ENCODE measurements at places on chromosomes 13 and 19.

- no peak for DNase-seq
These were observed 60.5 kb downstream of the MAP4K1 start for GRCh38 chr19:38557205-38557799.

GRCh38 chr13:110676595-110677587 lies 29.0 kb downstream of the CARS2 start:
- DNase-seq: no peak

DNA sequence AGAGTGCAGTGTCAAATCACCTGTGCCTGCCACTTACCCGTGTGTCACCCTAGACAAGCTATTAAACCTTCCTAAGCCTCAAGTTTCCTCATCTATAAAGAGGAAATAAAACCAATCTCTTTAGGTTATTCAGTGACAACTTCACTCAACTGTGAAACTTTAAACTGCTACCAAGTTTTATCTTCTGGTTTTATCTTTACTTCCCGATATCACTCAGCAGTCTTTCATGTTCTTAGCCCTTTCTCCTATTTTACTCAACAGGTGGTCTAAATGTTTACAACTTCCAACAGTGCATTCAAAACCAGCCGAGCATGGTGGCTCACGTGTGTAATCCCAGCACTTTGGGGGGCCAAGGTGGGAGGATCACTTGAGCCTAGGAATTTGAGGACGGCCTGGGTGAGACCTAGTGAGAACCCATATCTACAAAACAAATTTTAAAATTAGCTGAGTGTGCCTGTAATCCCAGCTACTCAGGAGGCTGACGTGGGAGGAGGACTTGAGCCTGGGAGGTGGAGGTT lies 59.6 kb downstream of the GPALPP1 start:
- DNase-seq: no peak

GRCh38 chr13:98396071-98396710 lies 180.7 kb downstream of the STK24 start:
- no peak for DNase-seq

DNA sequence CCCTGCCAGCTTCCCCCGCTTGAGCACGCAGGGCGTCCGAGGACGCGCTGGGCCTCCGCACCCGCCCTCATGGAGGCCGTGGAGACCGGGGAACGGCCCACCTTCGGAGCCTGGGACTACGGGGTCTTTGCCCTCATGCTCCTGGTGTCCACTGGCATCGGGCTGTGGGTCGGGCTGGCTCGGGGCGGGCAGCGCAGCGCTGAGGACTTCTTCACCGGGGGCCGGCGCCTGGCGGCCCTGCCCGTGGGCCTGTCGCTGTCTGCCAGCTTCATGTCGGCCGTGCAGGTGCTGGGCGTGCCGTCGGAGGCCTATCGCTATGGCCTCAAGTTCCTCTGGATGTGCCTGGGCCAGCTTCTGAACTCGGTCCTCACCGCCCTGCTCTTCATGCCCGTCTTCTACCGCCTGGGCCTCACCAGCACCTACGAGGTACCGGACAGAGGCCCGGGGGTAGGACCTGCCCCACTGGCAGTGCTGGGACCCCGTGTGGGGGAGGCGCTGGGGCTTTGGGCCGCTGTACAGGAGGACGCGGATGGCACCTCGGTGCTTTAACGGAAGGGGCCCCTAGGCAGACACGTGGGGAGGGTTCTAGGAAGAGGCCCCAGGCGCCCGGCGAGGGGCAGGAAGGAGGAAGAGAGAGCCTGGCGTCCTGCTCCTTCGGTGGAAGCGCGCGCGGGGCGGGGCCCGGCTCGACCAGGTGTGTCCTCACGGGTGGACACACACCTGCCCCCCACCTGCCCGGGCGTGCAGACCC lies 681 bp downstream of the SLC5A5 start:
- DNase-seq: no peak

DNA sequence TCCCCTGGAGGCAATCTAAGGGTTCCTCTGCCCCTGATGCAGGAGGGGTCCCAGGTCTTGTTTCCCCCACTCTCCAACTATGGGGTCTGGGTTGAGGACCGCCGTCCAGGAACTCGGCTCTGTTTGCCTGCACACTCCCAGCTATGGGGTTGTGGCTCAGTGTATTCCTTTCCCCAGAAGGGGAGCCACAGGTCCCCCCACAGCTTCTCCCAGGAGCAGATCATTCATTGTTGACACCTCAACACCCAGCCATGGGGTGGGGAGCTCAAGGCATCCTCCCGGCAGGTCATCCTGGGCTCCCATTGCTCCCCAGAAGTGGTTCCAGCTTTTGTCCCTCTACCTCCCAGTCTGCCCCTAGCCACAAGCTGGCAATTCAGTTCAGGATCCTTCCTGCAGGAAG lies 975 bp downstream of the ZNF358 start:
- no peak for DNase-seq

DNA sequence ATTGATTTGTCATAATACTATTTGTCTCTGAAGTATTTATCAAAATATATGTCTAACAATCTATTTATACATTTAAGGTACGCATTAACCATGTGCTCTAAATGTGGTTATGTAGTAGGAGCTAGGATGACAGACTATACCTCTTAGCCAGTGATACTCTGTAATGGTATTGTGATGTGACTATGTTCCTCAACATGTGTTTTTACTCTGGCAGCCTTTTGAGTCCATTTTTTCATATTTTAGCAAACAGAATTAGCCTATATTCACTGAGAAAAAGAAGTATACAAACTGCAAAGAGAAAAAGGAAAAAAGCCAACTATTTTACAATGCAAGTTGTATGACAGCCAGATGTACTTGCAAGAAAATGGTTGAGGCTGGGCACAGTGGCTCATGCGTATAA lies 26.7 kb downstream of the MAB21L1 start:
- DNase-seq: no peak

GRCh38 chr13:52001120-52001731 lies 10.0 kb downstream of the ATP7B start:
- no peak for DNase-seq

Measured in AG09319 (cell line).